ENCODE measurements at places on chromosomes 16 and 17.

GRCh38 chr17:56592487-56593085 is 913 bp upstream of the NOG start:
- DNase-seq = peak; percentile 40

- no peak for DNase-seq
These were observed 16.7 kb upstream of the C16orf78 start for GRCh38 chr16:49356728-49357488.

DNA sequence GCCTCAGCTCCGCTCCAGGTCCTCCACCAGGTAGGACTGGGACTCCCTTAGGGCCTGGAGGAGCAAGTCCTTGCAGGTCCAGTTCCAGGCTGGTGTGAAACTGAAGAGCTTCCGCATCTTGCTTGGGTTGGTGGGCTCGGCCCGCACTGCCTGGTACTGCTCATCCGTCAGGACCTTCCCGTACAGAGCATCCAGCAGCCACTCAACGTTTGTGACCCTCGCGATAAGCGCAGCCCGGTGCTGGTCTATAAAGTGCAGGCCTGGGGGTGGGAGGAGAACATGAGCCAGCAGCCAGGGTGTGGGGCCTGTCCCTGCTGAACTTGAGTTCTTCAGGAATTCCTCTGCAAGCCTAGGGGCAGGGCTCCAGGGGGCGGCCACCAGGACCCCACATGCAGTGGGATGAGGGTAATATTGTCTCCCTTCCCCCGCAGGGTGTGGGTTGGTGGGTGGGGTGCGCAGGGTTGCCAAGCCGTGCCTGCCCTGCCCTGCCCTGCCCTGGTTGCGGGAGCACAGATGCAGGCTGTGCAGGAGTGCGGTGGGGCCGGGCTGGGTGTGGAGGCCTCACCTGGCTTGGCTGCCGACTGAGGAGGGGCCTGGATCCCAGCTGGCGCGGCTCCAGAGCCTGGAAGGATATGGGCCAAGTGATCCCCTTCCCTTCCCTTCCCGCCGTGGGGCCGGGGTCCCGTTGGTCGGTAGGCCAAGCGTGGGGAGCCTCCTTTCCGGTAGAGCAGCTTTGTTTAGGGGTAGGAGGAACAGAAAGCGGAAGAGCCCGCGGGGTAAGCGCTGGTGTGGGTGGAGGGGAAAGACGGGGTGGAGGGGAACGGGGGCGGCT is 762 bp downstream of the PYCARD start:
- no peak for DNase-seq

DNA sequence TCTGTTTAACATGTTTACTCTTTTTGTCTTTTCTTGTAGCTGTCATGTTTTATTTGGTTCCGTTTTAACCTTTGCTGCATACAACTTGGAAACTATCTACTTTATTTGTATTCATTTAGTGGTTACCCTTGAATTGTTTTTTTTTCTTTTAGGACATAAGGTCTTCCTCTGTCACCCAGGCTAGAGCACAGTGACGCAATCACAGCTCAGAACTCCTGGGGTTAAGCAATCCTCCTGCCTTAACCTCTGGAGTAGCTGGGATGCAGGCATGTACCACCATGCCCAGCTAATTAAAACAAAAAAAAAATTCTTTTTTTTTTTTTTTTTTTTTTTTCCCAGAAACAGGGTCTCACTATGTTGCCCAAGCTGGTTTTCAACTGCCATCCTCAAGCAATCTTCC is 29.8 kb upstream of the USP43 start:
- DNase-seq = no peak

DNA sequence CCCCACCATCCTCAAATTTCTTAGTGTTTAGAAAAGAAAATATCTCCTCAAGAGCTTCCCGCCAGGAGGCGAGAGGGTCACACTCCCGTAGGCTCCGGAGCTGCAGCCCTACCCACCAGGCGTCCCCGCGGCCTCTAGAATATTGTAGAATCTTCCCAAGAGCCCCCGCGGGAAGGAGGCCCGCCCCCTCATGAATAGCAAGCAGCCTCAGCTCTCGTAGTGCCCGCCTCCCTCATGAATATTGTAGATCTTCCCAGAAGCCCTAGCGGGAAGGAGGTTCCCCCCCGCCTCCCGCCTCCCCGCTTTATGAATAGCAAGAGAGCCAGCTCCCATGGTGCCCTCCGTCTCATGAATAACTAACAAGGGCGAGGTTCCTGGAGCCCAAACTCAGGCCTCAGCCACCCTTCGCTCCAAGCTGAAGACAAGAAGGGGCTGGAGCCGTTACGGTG is at the start of gene FBXO47:
Gene FBXO47 (minus strand): TSS at position 114 of the 449 bp plus-strand sequence. CDS start 4,378 bp downstream, outside the sequence.
- no peak for DNase-seq

Measured in SK-N-MC (cell line).